ENCODE measurements at places on chromosomes 7 and 10. TPM values are rescaled to one million over a fixed set of nuclear protein-coding genes. Genes with fewer than 3 reads are reported as not detected.

SLC26A3 gene
- not detected for total RNA-seq

MYL7 gene
- not detected for total RNA-seq

GRCh38 chr10:12434277-12434676, 84.9 kb downstream of the CAMK1D start:
- no peak for DNase-seq

GNAT3 gene
- total RNA-seq = not detected

- DNase-seq = no peak
These were observed 117.4 kb downstream of the TES start for GRCh38 chr7:116327752-116328151.

VWC2 gene
- total RNA-seq = not detected

- DNase-seq = no peak
These were observed 146.5 kb downstream of the ADK start for GRCh38 chr10:74297389-74298080.

- DNase-seq = no peak
These were observed 47.0 kb downstream of the CDH23 start for GRCh38 chr10:71443676-71444075.

DNA sequence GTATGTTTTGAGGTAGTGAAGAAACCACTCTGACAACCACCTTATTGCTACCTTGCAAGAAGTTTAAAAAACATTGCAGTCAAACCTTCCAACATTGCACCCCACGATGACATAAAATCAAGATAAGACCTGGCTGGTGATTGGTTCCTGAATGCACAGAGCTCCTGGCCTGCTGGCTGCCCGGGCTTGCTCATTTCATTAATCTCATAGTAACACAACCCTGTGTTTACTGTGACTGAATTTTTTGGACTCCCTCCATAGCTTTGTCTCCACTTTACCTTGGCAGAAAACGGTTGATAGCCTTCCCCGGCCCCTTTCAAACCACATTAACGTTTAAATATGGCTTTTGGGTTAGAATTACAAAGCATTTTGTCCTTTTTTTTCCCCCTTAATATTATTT, 27.5 kb downstream of the VWA2 start:
- no peak for DNase-seq

- no peak for DNase-seq
These were observed 69.7 kb downstream of the PRSS58 start for GRCh38 chr7:142188154-142188553.

- peak; percentile 78 for DNase-seq
These were observed 157.3 kb downstream of the TMEM178B start for GRCh38 chr7:141231018-141231792.

GRCh38 chr7:7957513-7957912, 11.1 kb upstream of the GLCCI1 start:
- DNase-seq = no peak

DNA sequence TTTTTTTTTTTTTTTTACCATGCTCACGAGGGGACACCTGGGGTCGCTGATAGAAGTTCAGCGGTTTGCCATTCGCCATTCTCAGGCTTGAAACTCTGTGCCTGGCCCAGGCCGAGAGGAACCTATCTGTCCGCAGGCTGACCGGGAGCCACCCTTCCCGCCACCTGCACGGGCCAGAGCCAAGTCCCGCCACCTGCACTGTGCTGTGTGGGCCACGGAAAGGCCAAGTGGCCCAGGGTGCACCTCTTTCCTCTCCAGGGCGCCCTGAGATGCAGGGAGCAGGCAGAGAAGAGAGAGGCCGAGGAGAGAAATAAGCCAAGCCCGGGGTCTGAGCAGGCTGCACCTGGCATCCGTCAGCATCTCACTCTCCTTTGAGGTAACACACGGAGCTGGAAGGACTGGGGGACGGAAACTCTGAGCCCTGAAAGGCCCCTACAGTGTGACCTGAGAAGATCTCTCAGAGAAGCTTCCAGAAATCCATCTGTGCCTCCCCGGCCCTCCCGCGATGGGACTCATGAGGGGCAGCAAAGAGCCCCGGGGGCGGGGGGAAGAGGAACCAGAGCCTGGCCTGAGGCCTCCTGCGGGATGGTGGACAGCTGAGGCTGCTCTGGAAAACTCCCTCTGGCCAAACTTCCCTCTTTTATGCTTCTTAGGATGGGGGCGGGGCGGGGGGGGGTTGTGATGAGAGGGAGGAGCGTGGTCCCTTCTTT, 46.6 kb downstream of the PRKAG2 start:
- no peak for DNase-seq

DNA sequence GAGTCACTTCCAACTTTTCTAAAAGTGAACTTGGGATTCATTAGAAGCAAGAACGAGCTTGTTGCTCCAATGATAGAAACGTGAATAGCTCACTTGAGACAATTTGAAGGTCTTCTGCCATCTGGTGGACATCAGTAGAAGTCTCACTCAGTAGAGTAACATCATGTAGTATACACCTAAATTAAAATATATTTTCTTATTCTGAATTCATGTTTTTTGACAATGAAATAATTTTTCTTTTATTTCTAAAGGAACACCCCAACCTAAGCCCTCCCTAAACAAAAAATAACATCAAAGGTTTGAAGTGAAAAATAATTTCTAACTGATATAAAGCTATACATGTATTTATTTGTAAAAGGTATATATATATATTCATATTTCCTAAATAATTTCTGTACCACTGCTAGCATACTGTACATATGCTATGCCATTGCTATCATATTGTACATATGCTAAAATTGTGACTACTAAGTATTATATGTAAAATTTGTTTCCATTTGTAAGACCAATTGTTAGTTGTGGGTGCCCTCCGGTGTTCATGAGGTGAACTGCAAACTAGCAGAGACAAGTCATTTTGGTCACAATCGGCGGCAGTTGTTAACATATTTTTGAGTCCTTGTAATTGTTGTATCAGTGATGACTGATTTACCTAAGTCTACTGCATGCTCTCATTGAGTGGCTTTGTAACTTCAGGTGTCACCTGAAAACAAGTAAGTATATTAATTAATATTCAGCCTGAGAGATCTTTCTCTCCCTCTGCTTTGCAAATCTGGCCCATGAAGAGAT, 121.9 kb downstream of the PTPRZ1 start:
- peak; percentile 92 for DNase-seq

GRCh38 chr10:3980660-3981059, 195.7 kb upstream of the KLF6 start:
- DNase-seq = no peak

GRCh38 chr7:291373-292092, 1.6 kb downstream of the FOXL3 start:
- DNase-seq = no peak

- no peak for DNase-seq
These were observed 72.9 kb downstream of the ZFAND4 start for GRCh38 chr10:45599646-45600045.

CYTH3 gene
- total RNA-seq = 75.0 TPM

DNA sequence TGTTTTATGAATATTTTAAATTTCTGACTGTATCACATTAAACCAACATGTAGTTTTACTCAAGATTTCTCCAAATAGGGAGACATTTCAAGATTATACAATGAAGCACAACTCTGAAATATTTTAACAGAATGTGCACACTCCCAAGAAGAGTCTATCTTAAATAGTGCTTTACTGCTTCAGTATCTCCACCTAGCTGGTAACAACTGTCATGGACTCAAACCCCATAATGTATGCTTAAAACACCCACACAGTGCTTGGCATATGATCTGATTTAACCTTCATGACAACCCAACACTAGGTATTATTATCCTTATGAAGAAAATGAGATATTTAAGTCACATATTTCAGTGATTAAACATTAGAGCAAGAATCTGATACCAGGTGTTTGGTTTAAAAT, 45.9 kb downstream of the ASZ1 start:
- peak; percentile 24 for DNase-seq

FEZF1 gene
- 2.1 TPM for total RNA-seq

IFIT1B gene
- not detected for total RNA-seq

PRSS37 gene
- total RNA-seq = not detected

DNA sequence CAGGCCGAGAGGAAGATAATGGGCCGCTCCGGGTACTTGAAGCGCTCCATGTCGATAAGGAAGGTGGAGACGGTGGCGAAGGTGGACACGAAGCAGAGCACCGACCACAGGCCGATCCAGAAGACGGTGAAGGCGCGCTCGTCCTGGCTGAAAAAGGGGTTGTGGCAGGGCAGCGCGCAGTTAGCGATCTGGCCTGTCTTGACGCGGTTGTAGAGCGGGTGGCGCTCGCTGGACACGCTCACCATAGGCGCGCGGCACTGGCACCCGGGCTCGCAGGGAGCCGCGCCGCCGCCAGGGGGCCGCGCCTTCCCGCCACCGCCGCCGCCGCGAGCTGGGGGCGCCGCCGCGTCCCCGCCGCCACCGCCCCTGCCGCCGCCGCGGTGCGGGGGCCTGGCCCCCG, 1.6 kb downstream of the FZD8 start:
- DNase-seq = peak; percentile 54

GRCh38 chr10:77120012-77120411, 517.6 kb downstream of the KCNMA1 start:
- no peak for DNase-seq

GRCh38 chr10:18098201-18098600, 42.0 kb upstream of the CACNB2 start:
- DNase-seq = no peak

GRCh38 chr10:6430423-6430980, 149.6 kb downstream of the PRKCQ start:
- DNase-seq = no peak

DNA sequence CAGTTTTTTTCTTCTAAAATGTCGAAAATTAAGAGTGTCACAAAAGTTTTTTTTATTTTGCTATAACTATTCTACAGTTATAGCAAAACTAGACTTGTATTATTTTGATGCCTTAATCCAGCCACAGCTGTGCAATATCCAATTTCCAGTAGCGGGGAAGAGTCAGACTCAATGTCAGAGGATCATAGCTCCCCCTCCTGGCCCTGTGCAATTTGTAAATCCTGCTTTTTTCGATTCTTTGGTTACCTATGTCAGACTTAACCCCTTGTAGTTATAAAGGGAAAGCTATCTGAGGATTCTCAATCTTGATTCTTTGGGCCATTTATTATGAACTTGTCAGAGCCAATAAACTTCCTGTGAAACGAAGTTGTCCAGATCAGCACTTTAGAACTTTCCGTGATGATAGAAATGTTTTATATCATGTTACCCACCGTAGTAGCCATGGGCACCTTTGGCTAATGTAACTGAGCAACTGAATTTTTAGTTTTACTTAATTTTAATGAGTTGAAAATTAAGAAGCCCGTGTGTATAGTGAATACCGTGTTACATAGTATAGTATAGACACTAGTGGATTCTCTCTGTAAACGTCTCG, 87.7 kb upstream of the PRKCQ start:
- peak; percentile 57 for DNase-seq

- DNase-seq = no peak
These were observed 332.2 kb downstream of the CCSER2 start for GRCh38 chr10:84660450-84661159.

GRCh38 chr7:1064581-1064980, 20.2 kb downstream of the GPR146 start:
- DNase-seq = no peak

DNA sequence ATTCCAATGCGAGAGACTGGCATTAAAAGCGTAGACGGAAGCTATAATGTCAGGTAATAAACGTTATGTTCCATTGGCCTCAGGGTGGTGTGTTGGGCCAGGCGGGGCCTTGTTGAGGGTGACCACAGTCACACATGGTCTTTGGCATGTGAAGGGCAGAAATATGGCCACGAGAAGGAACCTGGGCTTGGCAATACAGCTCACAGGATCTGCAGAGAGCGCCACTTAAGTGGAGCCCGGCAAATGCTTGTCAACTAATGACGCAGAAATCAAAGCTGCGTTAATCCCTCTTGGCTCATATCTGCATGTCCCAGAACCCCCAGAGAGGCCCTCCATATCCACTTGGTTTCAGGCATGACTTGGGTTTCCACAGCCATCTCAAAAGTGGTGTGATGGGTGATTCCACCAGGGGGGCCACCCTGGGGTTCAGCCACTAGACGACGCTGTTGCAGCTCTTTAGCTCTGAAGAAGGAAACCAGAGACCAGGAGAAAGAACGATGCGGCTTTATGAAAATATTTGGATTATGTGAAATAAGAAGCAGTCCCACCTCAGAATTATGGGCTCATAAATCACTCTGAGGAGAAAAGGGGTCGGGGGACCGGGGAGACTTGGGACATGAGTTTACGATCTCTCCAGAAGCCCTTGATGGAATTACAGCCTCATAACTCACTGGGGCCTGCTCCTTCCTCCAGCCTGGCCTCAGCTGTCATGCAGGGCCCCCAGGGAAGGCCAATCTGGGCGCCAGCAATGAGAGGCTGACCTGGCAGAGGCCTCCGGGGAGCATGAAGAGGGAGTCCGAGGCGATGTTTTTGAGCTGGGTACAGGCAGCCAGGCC, 462.5 kb downstream of the PLXNA4 start:
- DNase-seq = no peak

DNA sequence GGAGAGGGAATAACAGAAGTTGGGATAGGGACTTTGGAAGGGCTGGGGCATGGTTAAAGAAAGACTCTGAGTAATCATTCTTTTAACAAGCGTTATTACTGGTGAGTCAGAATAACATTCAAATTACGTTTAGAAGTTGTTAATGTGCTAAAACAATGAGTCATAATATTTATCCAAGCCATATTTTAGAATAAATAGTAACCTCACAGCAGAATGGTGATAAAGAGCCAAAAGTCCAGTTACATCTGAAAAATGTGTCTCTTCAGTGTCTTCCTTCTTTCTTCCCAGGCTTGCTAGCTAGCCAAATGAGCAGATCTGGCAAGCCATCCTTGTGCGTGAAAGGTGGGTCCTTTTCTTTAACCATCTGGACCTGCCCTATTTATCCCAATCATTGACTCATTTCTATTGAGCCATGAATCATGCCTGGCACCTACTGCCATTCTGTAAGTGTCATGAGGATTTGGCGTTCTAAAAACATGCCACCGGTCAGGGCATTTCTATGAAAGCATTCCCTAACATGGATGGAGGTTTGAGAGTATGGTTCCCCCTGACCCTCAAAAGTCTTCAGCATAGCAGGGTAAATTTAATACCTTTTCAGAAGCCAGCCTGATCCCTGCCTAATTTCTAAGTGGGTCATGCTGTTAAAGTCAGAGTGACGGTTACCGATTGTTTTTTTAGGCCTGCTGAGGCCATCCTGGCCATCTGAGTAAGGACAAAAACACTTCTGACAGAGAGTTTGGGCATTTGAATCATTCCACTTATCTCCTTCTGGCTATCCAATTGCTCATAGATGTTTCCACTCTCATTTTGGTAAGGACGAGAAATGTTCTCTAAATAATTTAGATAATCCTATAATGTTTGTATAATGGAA, 26.9 kb downstream of the MYPN start:
- no peak for DNase-seq

GRCh38 chr7:4834601-4835397, 27.0 kb downstream of the PAPOLB start:
- no peak for DNase-seq

DNA sequence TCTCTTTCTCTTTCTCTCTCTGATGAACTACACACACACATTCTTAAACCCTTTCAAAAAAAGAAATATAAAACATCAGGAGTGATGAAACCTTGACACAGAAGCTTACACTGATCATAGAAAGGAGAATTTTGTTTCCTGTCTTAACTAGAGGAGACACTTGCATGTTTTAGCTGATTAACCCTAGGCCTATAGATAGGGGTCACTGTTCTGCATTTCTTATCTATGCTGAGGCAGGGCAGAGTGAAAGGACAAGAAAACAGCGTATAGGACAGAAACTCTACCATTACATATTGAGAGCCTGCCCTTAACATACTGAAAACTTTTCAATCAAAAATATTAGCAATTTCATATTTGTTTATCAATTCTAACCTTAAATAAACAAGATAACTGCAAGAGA, 680.6 kb upstream of the MBL2 start:
- peak; percentile 42 for DNase-seq

CHAT gene
- not detected for total RNA-seq
